MG63 (cell line): ENCODE measurements at places on chromosomes 6 and 20.

- DNase-seq, result no peak
Observed at GRCh38 chr6:53369876-53370515, 21.2 kb upstream of the ELOVL5 start.

DNA sequence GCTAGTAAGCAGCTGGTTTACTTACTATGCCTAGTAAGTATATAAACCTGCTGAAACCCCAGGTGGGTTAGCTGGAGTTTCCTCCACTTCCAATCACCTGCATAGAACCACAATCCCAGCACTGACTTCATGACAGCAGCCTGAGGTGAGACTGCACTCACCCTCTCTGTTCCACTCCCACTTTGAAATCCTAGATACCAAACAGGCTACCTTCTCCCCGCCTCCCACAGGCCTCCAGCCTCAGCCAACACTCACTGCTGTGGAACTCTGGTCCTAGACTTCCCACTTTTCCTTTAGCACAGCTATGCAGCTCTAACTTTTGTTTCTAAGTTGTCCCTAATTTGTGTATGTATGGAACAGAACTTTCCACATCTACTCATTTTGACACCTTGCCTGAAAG lies 149.7 kb upstream of the ARID1B start:
- DNase-seq, result no peak

DNA sequence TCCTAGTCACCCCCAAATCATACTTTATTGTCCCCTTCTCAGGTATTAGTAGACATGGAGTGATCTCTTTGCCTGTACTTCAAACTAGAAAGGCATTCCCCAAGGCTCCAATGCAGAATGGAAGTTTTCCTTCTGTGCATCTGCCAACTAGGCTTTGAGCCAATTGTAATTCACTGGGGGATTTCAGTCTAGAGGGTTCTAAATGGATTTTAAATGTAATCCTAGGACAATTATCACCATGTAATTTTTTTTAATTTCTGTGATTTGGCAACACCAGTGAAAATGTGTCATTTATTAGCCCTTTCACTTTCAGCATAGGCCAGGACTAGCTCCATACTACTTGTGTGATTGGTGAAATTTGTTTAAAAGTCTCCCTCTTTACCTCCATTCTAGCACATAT lies 557.6 kb upstream of the MARCKS start:
- DNase-seq, result no peak

- DNase-seq, result no peak
Observed at GRCh38 chr6:149194820-149195558, 122.5 kb upstream of the TAB2 start.

GRCh38 chr20:672963-673602 lies 2.5 kb downstream of the SCRT2 start:
- no peak for DNase-seq

GRCh38 chr20:45407067-45407745 lies 883 bp upstream of the DBNDD2 start:
- no peak for DNase-seq

DNA sequence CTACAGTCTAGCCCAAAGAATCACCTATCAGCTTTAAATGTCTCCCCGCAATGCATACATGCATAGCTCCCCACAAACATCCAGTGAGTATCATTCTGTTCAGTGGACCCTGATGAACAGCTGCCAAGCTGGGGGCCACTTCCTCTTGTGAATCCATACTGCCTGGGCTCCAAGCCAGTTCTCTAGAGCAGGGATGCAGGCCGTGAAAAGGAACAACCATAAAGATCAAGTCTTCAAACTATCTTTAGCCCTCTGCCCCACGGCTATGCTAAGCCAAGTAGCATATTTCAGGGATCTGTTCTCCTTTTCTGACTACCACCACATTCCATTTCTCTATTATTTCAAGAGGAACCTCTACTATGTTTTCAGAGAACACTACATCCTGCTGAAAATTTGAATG lies 191.7 kb upstream of the BTBD3 start:
- DNase-seq, result no peak

GRCh38 chr6:38259736-38260135 lies 380.0 kb downstream of the BTBD9 start:
- DNase-seq, result no peak
